ENCODE measurements at places on chromosomes 12 and 14.

DNA sequence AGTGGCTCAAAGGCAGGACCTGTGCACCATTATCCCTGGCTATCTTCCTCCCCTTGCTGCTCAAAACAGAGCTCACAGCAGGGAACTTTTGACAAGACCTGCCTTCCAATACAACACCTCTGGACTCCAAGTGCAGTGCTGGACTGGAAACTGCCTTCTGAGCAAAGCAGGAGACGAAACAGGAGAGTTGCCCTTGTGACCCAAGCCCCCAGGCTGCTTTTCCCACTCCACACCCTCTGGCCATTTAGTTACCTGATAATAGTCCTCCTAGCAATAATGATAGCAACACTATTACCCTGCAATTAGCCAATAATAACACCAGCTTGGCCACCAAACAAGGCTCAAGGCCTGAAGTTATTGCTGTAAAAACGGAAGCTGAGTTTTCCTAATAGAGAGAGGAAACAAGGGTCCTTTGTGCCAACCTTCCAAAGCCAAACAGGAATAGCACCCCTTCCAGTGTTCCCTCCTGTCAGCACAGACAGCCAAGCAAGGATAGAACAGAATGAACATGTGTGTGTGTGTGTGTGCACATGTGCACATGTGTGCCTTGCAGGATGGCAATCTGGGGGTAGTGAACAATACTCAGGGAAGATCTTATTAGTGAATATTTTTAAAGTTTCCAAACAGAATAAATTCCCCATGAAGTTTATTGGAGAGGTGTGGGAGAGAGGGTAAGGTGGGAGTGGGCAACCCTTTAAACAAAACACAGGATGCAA, 9.2 kb upstream of the KRT73 start:
- DNase-seq = no peak

- DNase-seq = no peak
These were observed 236.9 kb upstream of the PLEKHG7 start for GRCh38 chr12:92465786-92466295.

- DNase-seq = no peak
These were observed 132.4 kb downstream of the GCH1 start for GRCh38 chr14:54769951-54770863.

DNA sequence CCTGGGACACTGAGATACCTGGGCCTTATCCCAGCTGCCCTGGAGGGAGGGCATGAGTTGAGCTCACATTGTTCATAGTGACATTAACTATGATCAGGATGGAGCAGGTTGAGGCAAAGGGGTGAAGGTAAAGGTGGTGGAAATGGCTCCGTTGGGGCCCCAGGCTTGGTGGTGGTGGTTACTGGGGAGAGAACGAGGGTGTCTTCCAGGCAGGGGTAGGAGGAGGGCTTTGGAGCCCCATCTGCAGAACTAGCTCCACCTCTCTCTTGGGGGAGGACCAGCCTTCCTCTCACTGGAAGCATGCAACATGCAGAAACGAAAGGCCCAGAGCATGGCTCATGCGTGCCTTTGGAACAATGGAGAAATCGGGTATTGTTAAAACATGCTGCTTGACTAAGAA, 217.0 kb downstream of the SLC41A2 start:
- DNase-seq = no peak

GRCh38 chr14:102554821-102555819, 37.3 kb upstream of the RCOR1 start:
- no peak for DNase-seq

- peak; percentile 79 for DNase-seq
These were observed 214.2 kb upstream of the KRR1 start for GRCh38 chr12:75725521-75726111.

DNA sequence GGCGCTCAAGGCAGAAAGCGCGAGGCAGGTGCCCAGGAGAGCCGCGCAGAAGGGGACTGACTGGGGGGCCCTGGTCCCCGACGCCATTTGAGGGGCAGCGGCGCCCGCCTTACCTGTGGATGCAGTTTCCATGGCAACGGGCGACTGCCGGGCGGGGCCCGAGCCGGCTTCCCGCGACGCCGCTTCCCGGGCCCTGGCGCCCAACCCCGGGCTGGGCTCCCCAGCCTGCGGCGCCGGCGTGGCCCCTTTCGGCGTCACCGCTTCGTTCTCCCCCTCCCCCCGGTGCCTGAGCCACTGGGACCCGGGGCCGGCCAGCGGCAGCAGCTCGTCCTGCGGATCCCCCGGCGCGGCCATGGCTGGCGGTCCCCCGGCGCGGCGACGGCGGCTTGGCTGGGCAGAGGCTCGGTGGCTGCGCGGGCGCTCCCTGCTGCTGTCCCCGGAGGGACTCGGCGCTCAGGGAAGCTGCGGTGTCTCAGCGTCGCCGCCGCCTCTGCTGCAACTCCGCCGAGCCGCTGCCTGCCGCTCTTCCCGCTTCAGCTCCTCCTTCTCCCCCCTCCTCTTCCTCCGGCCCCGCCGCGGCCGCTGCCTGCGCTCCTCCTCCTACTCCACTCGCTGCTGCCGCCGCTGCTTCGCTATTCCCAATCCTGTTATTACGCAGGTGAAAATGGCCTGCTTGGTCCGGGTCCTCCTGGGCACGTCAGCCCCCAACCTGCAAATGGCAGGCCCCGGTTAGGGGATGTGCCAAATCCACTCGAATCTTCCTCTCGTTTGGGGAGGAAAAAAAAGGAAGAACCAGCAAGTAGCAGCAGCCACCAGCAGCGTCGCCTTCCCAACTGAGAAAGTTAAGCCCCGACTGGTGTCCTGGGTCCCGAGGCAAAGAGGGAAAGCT, at the start of gene RTN1:
Gene RTN1, minus strand, starts transcription at position 500 of the 889 bp plus-strand sequence. Its CDS starts 146 bp downstream, at position 354.
- DNase-seq = peak; percentile 64

GRCh38 chr14:71423481-71423880, 508.7 kb upstream of the RGS6 start:
- no peak for DNase-seq

- no peak for DNase-seq
These were observed 146.5 kb downstream of the HMGA2 start for GRCh38 chr12:65970821-65971220.

- no peak for DNase-seq
These were observed 276.8 kb downstream of the PCNX1 start for GRCh38 chr14:71183876-71184689.

DNA sequence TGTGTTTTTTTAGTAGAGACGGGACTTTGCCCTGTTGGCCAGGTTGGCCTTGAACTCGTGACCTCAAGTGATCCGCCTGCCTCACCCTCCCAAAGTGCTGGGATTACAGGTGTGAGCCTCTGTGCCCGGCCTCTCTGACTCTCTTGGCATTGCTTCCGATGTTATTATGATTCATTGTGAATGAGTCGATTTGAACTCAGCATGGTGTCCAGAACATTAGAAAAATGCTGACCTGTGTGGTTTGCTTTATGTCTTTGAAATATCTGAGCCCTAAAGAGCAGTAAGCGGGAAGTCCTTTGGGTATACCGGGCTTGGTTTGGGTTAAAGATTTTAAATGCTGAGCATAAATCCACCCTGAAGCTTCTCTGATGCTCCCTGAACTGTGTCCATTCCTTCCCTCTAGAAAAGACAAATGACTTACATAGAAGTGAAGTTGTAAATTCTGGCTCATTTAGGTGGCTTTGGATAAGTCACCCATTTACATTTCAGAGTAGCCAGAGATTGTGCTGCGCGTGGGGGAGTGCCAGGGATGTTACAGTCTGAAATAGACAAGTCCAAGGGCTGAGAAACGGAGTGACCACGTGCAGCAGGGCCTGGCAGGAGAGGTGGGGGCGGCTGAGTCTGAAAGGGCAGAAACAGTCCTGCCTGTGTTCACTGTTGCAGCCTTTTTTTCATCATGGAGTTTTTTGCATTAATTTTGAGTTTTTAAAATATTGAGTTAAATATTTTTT, 39.6 kb downstream of the SLC15A4 start:
- DNase-seq = peak; percentile 62

GRCh38 chr12:105596731-105597130, 266.2 kb downstream of the C12orf75 start:
- peak; percentile 22 for DNase-seq

- no peak for DNase-seq
These were observed 17.2 kb downstream of the PLEKHG3 start for GRCh38 chr14:64721391-64721791.

- peak; percentile 99 for DNase-seq
These were observed 15.8 kb downstream of the CD9 start for GRCh38 chr12:6215932-6216494.

DNA sequence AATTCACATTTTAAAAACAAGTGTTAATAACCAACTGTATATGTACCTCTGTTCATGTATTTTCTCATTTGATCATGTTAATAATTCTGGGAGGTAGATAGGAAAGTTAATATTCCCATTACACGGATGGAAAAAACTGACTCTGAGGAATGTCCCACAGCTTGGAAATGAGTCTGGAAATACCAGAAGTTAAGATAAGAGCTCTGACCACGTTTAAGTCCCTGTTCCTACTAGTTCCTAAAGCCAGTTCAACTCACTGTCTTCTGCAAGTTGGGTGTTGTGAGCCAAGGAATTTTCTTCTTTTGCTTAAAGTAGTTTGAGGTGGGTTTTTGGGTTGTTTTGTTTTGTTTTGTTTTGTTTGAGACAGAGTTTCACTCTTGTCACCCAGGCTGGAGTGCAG, 104.5 kb downstream of the TMEM30B start:
- no peak for DNase-seq

All from MCF 10A (cell line).